T47D (cell line): ENCODE measurements at places on chromosomes 5 and 9.

GRCh38 chr9:120579139-120580050 lies 572 bp downstream of the CDK5RAP2 start:
- peak; percentile 69 for DNase-seq

DNA sequence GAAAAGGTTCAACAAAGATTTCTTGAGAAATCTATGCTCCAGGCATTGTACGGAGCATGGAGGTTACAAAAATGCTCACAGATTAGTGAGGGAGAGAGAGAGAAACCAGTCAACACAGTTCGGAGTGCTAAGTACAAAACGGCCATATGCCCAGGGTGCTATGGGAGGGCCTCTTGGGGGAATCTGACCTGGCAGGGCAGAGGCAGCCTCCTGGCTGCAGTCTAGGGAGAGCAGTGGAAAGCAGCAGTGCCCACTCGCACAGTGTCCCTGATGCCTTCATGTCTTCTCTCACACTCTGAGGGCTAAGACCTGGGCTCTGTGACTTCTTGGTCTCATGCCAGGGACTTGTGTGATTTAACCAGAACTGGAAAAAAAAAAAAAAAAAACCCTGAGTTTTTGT lies 29.8 kb upstream of the SMC5 start:
- no peak for DNase-seq

GRCh38 chr9:136994888-136995230 lies 1.5 kb downstream of the CLIC3 start:
- no peak for DNase-seq

DNA sequence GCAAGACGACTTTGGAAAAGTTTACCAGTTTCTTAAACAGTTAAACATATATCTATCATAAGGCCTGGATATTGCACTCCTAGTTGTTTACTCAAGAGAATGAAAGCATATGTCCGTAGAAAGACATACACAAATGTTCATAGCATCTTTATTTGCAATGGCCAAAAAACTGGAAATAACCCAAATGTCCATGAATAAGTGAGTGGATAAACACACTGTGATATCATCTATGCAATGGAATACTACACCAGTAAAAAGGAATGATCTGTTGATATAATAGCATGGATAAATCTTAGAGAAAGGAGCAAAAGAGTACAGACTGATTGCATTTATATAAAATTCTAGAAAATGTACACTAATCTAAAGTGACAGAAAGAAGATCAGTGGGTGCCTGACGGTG lies 28.0 kb upstream of the VCAN start:
- no peak for DNase-seq

DNA sequence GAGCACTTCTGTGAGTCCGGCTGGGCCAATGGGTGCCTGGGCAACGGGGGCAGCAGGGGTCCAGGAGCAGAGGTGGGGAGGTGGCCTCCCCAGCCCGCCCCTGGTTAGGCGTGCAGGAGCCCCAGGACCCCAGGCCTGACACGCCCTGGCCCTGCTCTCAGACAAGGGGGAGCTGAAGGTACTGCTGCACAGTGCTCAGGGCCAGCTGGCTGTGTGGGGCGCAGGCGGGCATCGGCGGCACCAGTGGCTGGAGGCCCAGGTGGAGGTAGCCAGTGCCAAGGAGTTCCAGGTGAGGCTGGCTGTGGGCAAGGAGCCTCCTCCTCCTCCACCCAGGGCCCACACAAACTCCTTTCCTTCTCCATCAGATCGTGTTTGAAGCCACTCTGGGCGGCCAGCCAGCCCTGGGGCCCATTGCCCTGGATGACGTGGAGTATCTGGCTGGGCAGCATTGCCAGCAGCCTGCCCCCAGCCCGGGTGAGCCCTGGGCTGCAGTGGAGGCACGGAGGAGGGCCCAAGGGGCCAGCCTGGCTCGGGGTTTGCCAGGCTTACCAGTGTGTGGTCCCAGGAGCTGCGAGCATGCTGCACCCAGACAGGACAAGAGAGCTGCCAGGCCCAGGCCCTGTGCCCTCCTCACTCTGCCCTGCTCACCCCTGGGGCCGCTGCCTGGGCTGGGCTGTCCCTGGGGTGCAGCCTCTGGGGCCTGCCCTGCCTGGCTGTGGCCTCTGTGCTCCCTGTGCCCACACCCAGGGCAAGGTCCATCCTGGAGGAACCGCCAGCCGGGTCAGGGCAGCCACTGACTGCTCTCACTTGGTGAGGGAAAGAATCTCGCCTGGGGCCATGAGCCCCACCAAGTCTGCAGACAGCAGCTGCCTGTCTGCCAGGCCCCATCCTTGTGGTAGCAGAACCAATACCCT lies 7.0 kb downstream of the MAMDC4 start:
- DNase-seq, result peak; percentile 76

GRCh38 chr5:176560364-176560763 lies 11.2 kb downstream of the CDHR2 start:
- no peak for DNase-seq

GRCh38 chr9:70601000-70601951 lies 186.8 kb upstream of the KLF9 start:
- DNase-seq, result peak; percentile 4

DNA sequence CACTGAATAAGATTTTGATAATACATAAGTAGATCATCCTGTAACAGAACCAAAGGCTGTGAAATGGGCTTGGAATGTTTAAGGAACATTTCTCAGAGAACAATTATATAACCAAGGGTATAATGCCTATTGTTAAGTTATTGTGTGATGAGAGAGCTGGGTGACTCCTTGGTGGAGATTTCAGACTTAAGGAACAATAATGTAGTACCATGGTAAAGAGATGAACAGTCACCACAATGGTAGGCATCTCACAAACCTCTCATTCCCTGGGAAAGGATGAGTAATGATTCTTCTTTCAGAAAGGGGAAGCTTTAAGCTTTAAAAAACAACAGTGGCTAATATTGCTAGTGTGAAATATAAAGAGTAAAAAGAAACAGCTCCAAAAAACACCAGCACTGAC lies 147.4 kb downstream of the TRIM36 start:
- no peak for DNase-seq

DNA sequence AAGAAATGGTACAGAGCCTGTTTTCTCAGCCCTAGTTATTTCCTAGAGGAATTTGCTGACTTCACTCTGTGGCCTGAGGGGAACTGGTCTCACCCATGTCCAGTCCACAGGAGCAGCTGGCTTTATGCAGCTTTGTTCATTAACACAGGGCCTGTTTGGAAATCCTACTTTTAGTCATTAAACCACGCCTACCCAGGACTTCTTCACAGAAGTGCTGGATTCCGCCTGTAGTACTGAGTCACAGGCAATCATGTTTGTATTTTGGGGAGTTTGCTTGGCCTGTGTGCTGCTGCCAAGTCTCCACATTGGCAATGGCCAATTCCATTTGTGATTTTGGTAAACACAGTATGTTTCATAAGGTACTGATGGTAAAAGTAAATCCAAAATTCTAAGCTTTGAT lies 52.8 kb downstream of the CTNND2 start:
- peak; percentile 31 for DNase-seq

DNA sequence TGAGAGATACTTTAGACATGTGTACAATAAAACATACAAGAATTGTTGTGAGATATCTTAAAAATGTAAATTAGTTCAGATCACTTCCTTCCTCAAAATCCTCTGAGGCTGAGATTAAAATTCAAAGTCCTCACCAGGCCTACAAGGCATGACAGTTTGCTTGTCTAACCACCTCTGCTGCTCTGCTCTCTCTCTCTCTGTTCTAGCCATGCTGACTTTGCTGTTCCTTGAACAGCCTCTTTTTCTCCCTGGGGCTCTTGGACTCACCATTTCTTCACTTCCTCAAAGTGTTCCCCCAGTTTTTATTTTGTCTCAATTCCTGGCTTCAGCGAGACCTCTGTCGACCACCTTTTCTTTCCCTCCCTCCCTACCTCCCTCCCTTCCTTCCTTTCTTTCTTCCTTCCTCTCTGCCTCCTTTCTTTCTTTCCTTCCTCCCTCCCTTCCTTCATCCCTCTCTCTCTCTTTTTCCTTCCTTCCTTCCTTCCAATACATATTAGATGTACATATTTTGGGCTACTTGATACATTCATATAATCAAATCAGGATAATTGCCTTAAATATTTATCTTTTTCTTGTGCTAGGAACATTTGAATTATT lies 27.0 kb downstream of the CATSPER3 start:
- DNase-seq, result no peak

- no peak for DNase-seq
Measured at GRCh38 chr5:149605354-149605997, 24.2 kb downstream of the ARHGEF37 start.

GRCh38 chr5:1815071-1815786 lies 14.0 kb downstream of the NDUFS6 start:
- DNase-seq, result no peak

DNA sequence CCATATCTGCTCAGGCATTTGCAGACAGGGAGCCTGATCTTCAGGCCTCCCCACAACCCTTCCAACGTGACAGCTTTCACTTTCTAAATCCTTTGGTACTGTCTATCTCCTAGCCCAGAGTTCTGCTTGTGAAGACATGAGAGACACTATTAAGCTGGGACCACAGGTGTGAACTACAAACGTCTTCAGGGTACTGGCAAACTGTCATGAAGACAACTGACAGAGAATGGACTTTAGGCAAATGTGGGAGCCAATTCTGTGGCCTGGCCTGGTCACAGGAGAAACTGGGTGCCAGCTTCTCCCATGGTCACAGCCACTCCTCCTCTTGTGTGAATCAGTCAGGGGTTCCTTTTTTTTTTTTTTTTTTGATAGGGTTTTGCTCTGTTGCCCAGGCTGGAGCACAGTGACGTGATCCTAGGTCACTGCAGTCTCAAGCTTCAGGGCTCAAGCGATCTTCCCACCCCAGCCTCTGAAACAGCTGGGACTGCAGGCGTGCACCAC lies 10.4 kb downstream of the TRIM14 start:
- no peak for DNase-seq

DNA sequence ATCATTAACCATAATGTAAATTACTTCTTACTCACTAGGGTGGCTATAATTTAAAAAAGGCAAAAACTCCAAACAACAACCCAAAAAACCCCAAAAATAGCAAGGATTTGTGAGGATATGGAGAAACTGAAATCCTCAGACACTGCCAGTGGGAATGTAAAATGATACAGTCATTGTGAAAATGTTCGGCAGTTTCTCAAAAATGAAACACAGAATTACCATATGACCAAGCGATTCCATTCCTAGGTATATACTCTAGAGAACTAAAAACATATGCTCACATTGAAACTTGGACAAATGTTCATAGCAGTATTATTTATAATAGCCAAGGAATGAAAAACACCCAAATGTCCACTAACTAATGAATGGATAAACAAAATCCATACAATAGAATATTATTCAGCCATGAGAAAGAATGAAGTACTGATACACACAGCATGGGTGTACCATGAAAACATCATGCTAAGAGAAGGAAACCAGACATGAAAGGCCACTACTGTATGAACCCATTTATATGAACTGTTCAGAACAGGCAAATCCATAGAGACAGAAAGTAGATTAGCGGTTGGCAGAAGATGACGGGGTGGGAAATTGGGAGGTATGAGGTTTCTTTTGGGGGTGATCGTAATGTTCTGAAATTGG lies 119.1 kb downstream of the MAPKAP1 start:
- no peak for DNase-seq

DNA sequence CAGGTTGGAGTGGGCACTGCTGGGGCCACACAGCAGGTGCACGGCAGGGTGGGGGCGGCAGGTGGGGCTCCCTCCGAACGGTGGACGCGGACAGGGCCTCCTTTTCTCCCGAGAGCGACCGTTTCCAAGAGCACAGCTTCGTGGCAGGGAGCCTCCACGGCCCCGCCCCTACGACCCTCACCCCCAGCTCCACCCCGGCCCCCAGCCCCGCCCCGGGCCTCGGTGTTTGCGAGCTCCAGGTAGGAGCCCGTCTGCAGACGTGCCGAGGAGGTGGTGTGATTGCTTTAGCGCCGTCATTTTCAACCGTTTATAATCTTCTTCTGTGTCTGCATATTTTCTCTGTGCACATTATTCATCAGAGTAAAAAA lies 8.8 kb downstream of the GRIN1 start:
- DNase-seq, result no peak

GRCh38 chr5:159018855-159019254 lies 80.9 kb downstream of the EBF1 start:
- no peak for DNase-seq
